Muscle of arm (tissue), 14 donors: ENCODE measurements at places on chromosomes 6 and 20.

DNA sequence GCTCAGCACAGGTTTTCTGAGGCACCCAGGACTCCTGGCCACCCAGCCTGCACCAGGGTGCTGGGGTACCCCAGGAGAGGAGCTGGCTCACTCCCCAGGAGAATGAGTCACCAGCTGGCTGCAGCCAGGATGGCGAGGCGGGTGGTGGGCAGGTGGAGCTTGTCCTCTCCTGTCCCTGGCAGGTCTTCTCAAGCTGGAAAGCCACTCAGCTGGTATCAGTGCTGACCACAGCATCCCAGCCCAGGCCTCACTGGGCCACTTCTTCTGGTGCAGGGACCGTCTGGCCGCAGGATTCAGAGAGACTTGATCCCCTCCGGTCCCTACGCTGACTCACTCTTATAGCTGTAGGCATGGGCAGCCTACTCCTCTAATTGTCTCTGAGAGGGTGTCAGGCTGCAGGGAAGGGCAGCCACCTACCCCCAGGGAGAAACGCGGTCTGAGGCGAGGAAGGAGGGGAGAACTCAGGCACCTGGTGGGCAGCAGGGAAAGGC is 22.2 kb downstream of the TFEB start:
- no peak for DNase-seq

GRCh38 chr6:4776131-4776492 is at the start of gene CDYL:
CDYL (plus strand) TSS chr6:4776404; CDS start chr6:4776784, 380 bp downstream.
- DNase-seq, result peak; percentile 88

DNA sequence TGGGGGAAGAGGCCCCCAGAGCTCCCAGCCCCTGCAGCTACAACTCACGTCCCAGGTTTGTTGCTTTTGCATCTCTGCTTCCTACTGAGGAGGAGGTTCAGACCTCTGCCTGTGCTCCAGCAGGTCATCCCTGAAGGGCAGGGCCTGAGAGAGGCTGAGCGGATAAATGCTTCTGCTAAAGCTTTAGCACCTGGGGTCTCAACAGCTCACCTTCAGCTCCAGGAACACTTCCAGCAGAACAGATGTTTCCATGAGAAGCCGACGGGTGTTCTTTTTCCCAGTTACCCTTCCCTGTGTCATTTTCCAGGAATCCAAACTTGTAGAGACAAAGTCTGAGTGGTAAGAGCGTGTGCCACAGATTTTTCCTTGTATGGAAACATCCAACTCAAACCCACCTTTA is 208.8 kb downstream of the TBC1D7 start:
- DNase-seq, result no peak

- DNase-seq, result no peak
Measured at GRCh38 chr6:47147175-47147727, 105.1 kb upstream of the ADGRF1 start.

GRCh38 chr6:21592953-21593352 is 598 bp upstream of the SOX4 start:
- DNase-seq, result no peak
